Eye (tissue), 1 donor: ENCODE measurements at places on chromosomes 7 and 10.
A peak's percentile ranks its signal among the peaks of the same experiment; 100 is the strongest.

DNA sequence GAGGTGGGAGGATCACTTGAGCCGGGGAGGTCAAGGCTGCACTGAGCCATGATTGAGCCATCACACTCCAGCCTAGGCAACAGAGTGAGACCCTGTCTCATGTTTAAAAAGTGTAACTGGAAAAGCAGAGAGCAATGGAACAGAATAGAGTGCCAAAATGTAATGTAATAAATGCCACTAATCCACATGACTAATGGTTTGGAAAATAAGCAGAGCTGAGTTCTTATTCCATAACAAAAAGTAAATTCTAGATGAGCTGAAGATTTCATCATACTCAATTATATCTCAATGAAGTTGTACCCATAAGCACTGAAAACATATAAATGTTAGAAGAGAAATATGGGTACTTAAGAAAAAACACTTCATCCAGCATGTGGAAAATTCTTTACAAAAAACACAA is 132.6 kb downstream of the USP6NL start:
- DNase-seq = no peak

DNA sequence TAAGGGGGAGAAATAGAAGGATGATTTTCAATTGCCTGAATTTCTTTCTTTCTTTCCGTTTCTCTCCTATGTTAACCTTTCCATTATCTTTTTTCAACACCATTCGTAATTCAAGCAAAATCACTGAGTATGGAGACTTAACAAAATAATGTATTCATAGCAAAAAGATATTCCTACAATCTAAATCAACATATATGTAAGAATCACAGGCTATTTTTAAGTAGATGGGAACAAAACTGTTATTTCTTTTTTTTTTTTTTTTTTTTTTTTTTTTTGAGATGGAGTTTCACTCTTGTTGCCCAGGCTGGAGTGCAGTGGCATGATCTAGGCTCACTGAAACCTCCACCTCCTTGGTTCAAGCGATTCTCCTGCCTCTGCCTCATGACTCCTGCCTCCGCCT is 27.2 kb upstream of the JMJD1C start:
- DNase-seq = no peak

DNA sequence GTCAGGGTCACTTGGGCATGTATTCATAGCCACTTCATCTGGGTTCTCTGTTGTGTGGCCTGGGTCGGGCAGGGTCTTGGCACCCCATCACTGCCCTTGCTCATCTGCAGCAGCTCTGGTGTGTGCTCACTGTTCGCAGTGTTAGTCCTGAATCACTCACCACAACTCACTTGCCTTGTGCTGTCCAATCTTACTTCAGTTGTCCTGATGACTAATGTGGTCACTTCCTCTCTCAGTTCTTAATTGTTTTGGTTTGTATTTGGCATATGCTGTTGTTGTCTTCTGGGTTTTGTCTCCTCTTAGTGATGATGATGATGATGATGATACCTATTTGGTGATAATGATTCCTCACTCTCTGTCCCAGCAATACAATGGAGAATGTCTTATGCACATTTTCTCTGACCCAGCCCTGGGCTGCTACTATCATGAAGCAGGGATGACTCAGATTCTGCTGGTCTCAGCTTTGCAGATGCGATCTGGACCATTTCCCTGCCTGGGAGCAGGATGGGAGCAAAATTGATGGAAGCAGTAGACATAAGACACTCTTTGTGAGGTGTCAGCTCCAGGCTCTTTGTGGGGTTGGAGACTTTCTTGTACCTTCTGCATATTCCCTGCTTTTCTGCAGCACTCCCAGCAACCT is 17.0 kb downstream of the ADRA2A start:
- DNase-seq = no peak

DNA sequence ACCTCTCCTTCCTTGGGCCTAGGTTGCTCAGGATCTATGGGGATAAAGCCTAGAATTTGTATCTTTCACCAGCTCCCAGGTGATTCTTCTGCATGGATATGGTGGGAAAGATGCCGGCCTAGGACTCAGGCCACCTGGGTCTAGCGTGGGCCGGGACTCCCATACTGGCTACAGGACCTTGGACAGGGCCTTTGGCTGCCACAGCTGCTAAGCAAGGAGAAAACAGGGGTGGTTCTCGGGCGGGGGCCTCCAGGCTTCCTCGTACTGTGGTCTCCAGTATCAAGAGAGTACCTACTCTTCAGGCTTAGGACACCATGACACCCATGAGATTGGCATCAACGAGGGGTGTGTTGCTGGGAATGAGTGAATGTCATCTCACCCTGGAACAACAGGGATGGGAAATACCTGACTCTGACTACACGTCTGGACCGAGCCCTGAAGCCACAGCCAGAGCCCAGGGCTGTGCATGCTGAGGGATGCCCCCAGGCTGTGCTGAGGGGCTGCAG is 120.3 kb upstream of the ADAM12 start:
- DNase-seq = peak; percentile 6

DNA sequence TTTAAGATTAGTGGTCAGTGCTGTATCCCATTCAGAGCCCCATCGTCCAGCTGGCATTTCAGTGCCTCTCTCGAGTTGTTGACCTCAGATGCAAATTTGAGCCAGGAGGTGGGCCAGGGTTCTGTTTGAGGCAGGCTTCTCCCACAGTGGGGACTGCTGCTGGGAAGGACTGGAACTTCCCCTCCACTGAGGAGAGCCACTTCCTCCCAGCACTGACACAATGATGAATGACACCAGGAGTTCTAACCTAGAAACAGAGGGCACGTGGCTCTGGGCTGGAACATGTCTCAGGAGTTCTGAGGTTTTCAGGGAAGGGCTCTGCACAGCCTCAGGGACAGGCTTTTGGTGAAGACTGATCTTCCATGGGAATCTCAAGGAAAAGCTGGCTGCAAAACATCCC is 18.3 kb upstream of the BTBD16 start:
- DNase-seq = no peak

DNA sequence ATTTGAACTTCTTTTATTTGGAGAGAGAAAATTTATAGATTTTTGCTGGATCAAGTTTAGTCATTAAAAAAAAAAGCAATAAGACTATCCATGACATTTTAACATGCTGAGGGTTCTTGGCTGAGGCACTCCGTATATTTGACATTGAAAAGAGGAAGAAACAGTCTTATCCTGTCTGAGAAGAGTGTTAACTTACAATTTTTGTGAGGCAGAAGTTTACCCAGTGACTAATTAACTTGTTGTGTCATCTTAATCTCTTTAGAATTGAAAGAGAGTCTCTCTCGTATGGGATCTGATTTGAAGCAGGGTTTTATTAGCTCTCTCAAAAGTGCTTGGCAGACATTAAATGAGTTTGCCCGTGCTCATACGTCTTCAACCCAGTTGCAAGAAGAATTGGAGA is 39.3 kb downstream of the SEC23IP start:
- DNase-seq = no peak

GRCh38 chr7:37448011-37448635 is 541 bp downstream of the ELMO1 start:
- no peak for DNase-seq

GRCh38 chr7:75716992-75717626 is 21.6 kb downstream of the HIP1 start:
- no peak for DNase-seq

- no peak for DNase-seq
Measured at GRCh38 chr10:124697443-124697836, 46.7 kb downstream of the FAM53B start.

DNA sequence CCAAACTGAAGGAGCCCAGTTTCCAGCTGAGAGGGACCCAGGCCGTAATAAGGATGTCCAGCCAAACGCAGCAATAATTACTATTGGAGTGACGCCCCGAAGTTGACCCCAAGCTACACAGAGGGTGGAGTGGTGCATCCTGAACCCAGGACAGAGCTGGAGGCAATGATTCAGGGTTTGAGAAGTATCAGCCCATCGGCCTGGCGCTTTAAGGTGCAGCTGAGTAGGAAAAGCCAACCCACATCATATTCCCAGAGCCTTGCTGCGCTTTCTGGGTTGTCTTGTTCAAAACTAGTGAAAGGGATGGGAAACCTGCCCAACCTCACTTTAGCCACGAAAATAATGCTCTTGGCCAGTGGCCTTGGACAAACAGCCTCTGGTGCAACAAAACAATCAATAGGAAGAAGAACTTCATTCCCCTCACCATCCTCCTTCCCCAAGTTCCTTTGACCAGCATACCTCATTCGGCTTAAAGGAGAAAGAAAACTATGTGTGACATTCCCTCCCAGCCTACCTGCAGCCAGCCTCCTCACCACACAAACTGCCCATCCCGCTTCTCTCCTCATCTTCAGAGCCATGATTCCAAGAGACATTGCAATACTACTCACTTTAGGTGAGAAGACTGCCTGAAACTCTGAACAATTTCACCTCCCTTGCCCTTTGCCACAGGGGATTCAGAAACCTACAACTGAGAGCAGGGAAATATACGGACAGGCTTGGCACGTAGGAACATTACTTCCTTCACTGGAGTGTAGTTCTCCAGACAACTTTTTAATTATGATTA is 217.2 kb upstream of the MKLN1 start:
- peak; percentile 39 for DNase-seq

DNA sequence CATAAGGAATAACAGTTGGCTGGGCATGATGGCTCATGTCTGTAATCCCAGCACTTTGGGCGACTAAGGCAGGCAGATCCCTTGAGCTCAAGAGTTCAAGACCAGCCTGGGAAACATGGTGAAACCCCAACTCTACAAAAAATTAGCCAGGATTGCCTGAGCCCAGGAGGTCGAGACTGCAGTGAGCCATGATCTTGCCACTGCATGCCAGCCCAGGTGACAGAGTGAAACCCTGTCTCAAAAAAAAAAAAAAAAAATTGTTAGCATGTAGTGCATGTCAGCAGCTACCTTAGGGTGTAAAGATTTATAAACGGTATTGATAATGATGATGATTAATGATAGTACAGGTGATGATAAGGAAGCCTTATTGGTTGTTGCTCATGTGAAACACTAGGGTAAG is 331.2 kb upstream of the FZD1 start:
- DNase-seq = no peak

DNA sequence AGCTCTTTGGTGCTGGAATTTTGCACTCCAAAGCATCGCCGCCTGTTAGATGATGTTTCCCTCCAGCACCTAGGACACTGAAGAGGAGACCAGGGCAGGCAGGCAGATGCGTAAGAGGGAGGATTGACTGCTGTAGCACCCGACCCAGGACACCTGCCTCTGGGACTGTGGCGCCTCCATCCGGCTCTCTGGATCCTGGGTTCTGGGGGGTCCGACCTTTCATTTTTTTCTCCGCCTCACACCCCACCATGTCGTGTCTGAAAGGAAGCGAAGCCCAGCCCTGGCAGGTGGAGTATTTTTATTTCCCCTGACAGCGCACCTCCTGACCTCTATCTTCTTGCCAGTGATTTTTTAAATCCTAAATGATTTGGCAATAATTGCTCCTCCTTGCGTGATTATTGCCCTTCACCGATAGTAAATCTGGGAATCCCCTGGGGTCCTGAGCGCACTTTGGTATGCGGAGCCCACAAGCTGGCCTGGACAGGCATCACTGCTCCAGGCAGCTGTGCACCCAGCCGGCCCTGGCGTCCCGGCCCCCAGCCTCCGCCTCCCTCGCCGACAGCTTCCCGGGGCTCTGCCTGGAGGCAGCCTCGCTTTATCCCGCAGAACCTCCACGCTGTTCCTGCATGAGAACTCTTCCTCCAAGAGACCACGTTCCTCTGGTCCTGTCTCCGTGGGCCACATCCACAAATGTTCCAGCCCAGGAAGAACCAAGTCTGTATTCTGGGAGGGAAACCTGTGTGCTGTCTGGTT is 48.4 kb downstream of the LHPP start:
- DNase-seq = peak; percentile 36

DNA sequence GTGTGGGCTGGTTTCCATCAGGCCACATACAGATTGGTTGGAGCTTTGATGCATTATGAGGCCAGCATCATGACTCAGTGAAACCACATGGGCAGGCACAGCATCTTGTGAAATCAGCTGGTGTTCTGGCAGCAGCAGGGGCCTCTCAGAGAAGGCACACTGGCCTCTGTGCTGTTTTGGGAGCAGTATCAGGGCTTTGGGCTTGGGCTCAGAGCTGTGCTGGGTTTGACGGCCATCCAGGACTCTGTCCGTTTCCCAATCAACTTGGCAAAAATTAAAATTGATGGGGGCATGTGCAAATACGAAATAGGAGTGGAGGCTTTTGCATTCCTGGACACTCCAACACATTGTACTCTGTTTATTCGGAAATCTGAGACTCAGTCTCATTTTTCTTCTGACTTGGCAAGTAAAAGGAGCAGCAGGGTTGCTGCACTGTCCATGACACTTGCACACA is 190.9 kb downstream of the BMPER start:
- DNase-seq = no peak

DNA sequence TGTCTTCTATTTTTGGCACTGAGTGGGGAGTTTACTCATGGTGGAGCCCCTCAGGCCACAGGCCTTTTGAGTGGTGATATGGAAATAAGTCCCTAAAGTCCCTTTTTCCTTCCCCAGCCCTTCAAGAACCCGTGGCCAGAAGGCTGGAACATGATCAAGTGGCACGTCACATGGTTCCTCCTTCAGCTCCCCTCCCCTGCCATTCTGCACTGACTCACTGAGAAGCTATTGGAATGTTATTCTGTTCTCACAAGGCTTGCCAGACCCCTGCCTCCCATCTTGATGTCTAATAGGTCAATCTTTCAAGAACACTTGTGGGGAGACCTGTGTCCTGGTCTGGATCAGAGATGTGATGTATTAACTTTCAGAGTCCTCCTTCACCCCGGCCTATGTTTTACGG is 279.8 kb downstream of the SEC23IP start:
- DNase-seq = no peak

- no peak for DNase-seq
Measured at GRCh38 chr7:158316466-158317031, 271.1 kb downstream of the PTPRN2 start.
